ENCODE measurements at places on chromosomes 12 and 14.

DNA sequence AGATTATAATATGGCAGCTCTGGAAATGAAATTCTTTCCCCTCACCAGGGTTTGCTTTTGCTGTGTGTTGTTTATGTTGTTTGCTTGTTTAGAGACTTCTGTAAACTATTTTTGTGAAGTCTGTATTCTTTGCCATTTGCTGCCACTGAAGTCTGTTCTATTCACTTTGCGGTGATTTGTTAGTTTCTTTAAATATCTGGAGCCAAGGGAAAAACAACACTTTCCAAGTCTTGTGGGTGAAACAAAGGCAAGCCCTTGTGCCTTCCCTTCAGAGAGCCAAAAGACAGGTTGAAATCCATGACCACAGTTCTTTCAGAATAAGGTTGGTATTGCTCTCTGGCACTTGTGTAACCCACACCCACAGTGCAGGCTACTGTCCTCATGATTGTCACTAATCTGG is 59.5 kb upstream of the RNU6-7 start:
- no peak overlapping the region for H3K4me3 ChIP-seq
- H3K36me3 ChIP-seq = peaks cover 22% of the 10 kb centered on the region
- no peak for DNase-seq
- no peak overlapping the region for H3K27ac ChIP-seq
- H3K4me1 ChIP-seq = peaks cover 3% of the 10 kb centered on the region

- H3K27ac ChIP-seq = no peak overlapping the region
- H3K27me3 ChIP-seq = peaks cover 1% of the 10 kb centered on the region
- H3K4me3 ChIP-seq = no peak overlapping the region
- no peak for DNase-seq
Observed at GRCh38 chr14:20714593-20715250, 26.2 kb downstream of the ANG start.

DNA sequence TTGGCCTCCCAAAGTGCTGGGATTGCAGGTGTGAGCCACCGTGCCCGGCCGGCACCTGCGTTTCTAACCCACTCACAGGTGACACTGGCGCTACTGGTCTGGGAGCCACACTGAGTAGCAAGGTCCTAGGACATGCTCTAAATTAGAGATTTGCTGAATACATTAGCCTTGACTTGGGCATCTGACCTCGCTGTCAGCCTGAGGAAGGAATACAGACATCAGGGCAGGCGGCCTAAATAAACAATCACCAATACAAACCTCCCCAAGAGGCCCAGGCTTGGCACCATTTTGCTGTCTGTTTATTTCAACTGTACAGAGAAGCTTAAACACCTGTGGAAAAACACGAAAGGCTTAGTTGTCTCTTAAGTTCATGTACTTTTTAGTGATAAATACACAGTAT is 27.5 kb downstream of the P2RX4 start:
- H3K27me3 ChIP-seq = no peaks in the 10 kb centered on the region
- no peak overlapping the region for H3K27ac ChIP-seq

- no peaks in the 10 kb centered on the region for H3K36me3 ChIP-seq
- H3K4me1 ChIP-seq = peaks cover 80% of the 10 kb centered on the region
- H3K4me3 ChIP-seq = peak overlapping the region; percentile 83
- no peaks in the 10 kb centered on the region for H3K27me3 ChIP-seq
Observed at GRCh38 chr14:70654632-70655031, 12.9 kb downstream of the TTC9 start.

DNA sequence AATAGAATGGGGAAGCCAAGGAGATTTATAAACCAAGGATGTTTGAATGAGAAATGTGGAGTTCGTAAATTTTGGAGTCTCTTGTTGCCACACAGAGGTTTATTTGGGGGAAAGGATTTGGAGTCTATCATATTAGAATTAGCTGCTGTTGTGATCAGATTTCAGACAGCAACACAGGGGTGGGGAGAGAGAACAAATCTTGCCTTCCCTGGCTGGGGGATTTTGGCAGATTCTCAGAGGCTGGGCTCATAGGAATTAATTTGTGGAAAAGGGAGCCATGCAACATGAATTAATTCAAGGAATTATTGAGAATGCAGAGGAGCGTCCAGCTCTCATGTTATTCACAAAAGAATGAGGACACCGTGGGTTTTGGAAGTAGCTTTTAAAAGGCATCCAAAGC is 73.9 kb upstream of the PRMT8 start:
- peaks cover 6% of the 10 kb centered on the region for H3K27me3 ChIP-seq
- DNase-seq = no peak
- no peaks in the 10 kb centered on the region for H3K4me1 ChIP-seq
- no peaks in the 10 kb centered on the region for H3K36me3 ChIP-seq
- H3K27ac ChIP-seq = no peak overlapping the region
